Frontal cortex (tissue), 4 donors: ENCODE measurements at places on chromosomes 3 and 15. TPM values are rescaled to one million over a fixed set of nuclear protein-coding genes. Genes with fewer than 3 reads are reported as not detected.

The MESP1 gene
- total RNA-seq = 2.0 TPM

The HHATL gene
- total RNA-seq = not detected

DNA sequence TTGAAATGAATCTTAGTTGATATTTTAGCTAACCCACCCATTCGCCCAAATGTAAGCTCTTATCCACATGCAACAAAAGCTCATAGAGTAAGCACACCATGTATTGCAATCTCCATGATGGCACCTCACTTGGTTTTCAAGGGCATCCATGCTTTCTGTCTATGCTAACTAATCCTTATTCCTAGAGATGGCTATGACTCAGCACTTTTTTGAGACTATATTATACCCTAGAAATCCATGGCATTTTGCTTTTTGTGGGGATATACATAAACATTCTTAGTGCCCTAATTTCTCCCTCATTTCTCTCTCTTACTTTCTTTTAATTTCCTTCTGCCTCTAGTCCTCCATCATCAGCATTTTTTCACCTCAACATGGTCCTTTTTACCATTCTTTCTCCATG, 168.5 kb upstream of the STT3B start:
- no peak for DNase-seq

DNA sequence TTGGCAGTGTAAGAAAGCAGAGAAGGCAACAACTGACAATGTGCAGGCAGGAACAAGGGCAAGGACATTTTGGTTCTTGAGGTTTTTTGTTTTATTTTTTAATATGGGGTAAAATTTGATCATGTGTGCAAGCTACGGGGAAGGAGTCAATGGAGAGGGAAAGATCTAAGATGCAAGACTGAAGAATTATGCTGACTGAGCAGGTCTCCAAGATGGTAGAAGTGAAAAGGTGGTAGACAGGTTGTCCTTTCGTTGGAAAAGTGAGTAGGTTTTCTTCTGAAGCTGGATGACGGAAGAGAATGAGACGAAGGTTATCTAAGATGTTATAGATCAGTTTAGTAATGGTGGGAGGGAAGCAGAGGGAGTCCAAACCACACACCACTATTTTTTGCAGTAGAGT, 4.2 kb downstream of the CD47 start:
- DNase-seq = no peak

- DNase-seq = no peak
Measured at GRCh38 chr3:128946411-128946810, 47.5 kb downstream of the CFAP92 start.

DNA sequence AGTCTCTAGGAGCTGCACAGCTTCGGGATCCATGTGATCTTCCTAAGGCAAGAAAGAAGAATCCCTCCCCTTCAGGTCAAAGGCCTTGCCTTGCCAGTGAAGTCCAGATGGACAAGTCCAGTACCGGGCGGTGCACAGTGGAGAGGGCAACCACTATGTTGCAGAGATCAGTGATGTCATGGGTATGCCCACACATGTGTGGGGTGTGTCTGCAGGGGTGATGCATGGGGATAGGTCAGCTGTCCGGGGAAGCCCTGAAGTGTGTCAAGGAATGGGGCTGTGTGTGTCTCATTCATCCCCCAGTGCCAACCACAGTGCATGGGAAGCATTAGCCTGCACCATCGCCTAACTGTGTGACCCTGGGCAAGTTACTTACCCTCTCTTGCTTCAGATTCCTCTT, 66.5 kb downstream of the TLE3 start:
- DNase-seq = no peak

- no peak for DNase-seq
Measured at GRCh38 chr15:78934655-78935023, 10.2 kb downstream of the CTSH start.

GRCh38 chr3:134449277-134449676, 36.5 kb downstream of the ANAPC13 start:
- peak; percentile 30 for DNase-seq

DNA sequence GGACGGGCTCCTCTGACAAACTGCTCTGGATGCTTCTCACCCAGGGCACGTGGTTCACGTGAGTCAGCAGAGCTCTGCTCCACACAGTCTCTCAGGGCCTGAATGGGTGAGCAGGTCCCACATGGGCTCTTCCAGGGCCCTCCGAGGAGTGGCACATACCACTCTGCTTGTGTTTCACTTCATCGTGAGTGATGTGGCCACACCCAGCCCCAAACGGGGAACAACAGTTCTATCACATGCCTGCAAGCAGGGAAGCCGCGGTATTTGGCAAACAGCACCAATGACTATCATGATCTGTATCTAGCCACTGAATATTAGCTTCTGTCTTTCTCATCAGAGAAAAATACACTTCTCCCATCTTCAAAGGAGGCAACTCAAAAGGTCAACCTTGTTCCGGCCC, 352.8 kb downstream of the GABRG3 start:
- DNase-seq = no peak

- no peak for DNase-seq
Measured at GRCh38 chr3:190560013-190560895, 46.4 kb downstream of the IL1RAP start.

- DNase-seq = no peak
Measured at GRCh38 chr3:88343264-88343663, 193.5 kb downstream of the C3orf38 start.

- no peak for DNase-seq
Measured at GRCh38 chr3:172616031-172616461, 92.8 kb upstream of the TNFSF10 start.

DNA sequence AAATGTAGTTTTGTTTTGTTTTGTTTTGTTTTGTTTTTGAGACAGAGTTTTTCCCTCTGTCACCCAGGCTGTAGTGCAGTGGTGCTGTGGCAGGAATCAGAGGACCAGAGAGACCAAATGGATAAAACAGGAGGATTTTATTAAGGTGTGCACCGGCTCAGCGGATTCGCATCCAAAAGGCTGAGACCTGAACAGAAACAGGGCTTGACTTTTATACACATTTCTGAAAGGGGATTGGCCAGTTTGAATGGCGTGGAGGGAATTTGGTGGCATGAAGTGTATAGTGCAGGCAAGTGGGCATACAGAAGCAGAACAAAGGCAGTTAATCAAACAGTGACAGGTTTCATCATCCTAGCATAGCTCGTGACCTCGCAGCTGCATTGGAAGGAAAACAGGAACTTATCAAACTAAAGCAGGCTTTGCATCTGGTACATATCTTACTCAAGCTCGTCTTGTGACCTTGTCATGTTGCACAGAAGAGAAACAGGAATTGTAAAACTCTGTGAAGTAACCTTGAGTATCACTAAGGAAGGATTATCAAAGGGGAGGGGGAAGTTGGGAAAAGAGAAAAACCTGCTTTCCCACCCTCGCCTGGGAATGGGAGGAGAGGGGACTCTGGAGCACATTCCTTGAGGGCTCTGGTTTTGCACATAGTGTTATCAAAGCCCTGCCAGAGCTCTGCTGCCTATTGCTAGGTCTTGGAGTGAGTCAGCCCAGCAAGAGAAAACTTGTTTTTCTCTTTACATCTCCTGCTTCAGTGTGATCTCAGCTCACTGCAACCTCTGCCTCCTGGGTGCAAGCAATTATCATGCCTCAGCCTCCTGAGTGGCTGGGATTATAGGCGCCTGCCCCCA, 38.5 kb downstream of the C3orf62 start:
- no peak for DNase-seq

- DNase-seq = no peak
Measured at GRCh38 chr3:46944191-46944590, 32.4 kb downstream of the CCDC12 start.

DNA sequence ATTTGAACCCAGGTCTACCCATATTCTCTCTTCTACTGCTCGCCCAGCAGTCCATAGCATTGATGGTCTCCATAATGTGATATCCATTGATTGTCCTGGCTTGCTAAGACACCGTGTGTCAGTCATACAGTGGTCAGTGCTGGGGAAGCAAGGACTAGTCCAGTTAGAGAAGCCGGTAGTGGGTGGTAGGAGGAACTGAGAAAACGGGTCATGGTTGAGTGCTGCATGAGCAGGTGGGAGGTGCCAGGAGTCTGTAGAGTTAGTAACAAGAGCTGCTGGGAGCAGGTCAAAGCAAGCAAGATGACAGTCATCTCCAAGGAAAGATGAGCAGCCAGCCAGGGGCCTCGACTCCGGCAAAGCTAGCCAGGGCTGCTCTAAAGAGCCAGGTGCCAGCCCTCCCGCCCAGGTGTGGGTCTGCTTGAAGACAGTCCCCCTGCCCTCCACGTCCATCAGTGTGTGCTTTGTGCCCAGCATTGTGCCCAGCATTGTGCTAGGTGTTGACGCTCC, 29.5 kb upstream of the USP3 start:
- no peak for DNase-seq

DNA sequence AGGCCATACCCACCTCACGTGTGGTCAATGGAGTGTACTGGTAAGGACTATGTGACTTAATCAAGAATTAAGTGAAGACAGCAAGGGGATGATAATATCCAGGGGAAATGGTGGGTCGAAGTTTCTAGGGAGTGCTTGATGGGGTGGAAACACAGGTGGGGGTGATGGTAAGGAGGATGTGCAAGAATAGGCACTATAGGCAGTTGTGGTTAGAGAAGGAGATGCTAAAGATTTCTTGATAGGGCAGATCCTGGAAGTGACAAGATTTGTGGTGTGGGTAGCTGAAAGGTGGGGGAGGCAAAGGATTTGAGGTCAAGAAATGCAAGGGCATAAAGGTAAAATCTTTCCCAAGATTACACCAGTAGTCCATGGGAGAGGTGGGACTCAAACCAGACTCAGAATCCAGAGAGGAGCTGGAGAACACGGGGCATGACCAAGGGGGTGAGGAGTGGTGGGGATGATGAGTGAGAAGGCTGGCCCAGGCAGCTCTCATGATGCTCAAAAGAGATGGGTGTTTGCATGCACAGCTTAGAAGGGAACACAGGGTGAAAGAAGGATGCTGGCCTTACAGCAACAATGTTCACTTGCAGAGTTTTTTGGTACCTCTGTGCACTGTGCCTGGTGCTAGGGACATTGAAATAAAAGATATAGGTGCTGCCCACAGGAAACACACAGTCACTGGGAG, 78.4 kb downstream of the CCR1 start:
- DNase-seq = no peak

DNA sequence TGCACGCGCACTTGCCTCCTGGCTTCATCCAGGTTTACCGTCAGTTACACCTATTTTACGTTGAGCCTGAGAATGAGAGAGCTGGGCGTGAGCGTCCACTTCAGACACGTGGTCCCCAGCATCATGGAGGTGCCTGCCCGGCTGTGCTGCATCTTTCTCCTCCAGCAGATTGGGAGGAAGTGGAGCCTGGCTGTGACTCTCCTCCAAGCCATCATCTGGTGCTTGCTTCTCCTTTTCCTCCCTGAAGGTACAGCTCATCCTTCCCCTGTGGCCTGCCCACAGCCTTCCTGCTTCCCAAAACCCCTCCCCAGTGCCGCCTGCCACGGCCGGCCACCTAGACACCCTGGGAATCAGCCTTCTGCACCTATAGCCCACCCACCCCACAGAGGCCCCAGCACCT, 31.6 kb downstream of the SLC22A14 start:
- DNase-seq = no peak
